ENCODE measurements at places on chromosomes 2 and 18.

DNA sequence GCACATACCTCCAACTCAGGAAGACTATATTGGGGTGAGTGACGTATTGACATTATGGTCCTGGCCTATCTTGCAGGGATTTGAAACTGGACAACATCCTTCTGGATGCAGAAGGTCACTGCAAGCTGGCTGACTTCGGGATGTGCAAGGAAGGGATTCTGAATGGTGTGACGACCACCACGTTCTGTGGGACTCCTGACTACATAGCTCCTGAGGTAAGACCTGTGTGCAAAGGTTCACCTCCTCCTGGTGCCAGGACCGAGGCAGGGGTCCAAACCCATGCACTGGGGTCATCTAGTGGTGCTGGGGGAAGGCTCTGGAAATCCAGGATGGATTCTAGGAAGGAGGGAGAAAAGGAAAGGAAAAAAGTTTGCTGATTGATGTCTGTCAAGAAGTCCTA, 152.2 kb upstream of the EPAS1 start:
- no peak for DNase-seq

- no peak for DNase-seq
These were observed 81.3 kb downstream of the OSBPL6 start for GRCh38 chr2:178275600-178275999.

GRCh38 chr2:109000738-109001137, 11.7 kb upstream of the EDAR start:
- no peak for DNase-seq

DNA sequence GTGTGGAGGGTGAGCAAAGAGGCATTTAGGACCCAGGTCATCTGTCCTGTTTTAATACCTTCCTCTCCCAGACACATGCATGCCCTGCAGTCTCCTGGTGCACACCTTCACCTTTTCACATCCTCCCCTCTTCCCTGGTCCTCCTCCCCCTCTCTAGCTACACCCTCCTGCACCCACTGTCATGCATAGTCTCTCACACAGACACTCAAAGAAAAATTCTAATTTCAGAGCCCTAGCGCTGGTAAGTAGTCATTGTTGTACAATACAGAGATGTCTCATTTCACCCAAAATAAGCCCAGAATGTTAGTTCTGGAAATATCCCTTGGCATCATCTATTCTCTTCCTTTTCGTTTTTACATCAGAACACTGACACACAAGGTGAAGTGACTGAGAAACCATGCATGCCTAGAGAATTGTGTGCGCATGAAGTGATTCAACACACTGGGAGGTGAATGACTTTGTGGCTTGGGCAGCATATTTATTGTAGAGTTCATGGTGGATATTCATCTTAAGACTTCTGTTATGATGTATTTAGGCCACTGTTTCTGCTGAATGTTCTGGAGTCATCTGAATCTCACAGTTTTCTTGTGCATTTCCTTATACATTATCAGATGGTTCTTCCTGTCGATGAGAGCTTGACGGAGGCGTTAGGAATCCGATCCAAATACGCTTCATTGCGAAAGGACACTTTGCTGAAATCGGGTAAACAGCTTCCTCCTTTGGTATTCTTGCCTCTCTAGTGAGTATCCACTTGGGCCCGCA, 69.9 kb downstream of the COA5 start:
- no peak for DNase-seq

DNA sequence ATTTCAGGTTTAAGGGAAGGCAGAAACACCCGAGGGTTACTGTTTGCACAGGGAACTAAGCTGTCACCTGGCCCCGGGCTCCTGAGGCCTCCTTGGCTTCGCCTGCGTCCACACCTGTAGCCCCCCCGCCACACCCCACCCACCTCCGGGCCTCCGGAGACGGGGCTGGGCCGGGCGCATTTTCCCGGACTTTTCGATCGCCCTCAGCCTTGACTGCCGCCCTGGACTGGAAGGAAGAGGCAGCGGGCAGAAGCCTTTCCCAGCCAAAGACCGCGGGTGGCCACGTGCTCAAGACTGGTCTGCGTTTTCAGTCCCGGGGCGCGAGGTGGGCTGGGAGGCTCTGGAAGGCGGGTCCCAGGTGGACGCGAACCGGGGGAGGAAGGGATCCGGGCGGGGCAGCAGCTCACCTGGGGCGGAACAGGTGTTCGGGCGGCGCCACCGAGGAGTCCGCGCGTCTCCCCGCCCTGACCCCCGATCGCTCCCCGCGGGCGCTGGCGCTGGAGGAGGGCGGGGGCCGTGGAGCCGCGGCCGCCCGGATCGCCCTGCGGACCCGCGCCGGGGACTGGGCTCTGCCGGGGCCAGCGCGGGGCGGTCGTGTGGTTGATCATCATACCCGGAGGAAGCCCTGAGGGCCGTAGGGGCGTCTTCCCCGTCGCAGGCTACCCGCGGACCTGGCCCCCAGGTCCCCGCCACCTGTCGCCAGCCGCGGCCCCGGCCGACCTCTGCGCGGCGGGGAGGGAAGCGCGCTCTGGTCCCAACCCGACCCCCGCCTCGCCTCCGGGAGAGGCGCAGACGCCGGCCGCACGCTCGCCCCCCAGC, 3.2 kb downstream of the ID2 start:
- DNase-seq, result no peak
